Activated T-helper 1 cell treated with anti-CD3 and anti-CD28 coated beads, Interleukin-12 subunit alpha, Interleukin-12 subunit beta, Interleukin-2, Interleukin-4 antibody, amounts not matched to agents 30 ng/mL and 10 ng/mL and 1 ng/mL, durations not matched to agents 14 hours and 24 hours and 36 hours (primary cell): ENCODE measurements at places on chromosomes 2 and 18. TPM values are rescaled to one million over a fixed set of nuclear protein-coding genes. Genes with fewer than 3 reads are reported as not detected.

Gene POMC
- 5.0 and 5.9 TPM in 2 replicates for total RNA-seq

Gene MGAT4A
- total RNA-seq, result 47.0 and 49.7 TPM in 2 replicates

Gene TSHZ1
- total RNA-seq, result 12.7 and 13.5 TPM in 2 replicates

Gene GALNT13
- not detected in 2 replicates for total RNA-seq

Gene WDR75
- 108 and 112 TPM in 2 replicates for total RNA-seq
